A172 (cell line): ENCODE measurements at places on chromosomes 11 and 22. TPM values are rescaled to one million over a fixed set of nuclear protein-coding genes. Genes with fewer than 3 reads are reported as not detected.

The DCUN1D5 gene
- 75.1 and 97.4 TPM in 2 replicates for total RNA-seq

The LRRC51 gene
- 10.9 and 20.3 TPM in 2 replicates for total RNA-seq

DNA sequence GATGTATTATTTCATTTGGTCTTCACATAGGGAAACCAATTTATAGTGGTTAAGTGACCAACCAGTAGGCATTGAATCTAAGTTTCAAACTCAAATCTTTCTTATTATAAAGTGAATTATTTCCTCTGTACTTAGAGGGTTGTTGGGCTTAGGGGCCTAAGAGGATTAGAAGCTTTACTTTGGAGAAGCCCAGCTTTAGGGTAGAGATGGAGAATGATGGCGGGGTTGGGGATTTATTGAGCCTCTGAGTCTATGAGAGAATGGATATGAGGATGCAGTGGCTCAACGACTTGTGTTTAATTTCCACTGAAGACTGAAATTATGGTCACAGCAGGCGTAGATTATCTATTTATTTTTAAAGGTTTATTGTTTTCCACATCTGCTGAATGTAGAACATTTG lies 55.5 kb downstream of the CHRDL2 start:
- DNase-seq, result no peak

DNA sequence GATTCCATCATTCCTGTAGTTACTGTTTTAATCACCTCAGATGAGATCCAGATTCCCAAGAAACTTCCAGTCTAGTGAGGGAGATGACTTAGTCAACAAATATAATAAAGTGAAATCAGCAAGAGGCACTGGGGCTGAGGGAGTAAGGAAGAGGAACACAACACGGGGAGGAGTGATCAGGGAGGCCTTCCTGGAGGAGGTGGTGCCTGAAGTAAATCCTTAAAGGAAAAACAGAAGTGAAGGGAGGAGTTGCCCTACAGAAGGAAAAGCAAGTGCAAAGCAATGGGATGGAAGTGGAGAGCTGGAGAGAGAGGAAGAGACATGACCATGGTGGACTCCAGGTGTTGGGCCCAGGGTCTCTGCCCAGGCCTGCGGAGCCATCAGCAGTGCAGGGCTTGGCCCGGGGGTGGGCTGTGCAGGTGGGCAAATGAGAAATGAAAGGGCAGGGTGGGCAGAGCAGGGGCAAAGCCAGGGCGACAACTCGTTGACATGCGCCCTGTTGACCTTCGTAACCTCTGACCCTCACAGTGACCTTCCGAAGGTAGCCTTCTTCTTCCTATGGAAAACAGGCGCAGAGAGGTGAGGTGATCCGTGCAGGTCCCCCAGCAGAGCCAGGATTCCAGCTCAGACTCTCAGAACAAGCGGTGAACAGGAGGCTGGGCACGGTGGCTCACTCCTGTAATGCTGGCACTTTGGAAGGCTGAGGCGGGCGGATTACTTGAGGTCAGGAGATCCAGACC lies 12.1 kb upstream of the PPARA start:
- DNase-seq, result no peak

DNA sequence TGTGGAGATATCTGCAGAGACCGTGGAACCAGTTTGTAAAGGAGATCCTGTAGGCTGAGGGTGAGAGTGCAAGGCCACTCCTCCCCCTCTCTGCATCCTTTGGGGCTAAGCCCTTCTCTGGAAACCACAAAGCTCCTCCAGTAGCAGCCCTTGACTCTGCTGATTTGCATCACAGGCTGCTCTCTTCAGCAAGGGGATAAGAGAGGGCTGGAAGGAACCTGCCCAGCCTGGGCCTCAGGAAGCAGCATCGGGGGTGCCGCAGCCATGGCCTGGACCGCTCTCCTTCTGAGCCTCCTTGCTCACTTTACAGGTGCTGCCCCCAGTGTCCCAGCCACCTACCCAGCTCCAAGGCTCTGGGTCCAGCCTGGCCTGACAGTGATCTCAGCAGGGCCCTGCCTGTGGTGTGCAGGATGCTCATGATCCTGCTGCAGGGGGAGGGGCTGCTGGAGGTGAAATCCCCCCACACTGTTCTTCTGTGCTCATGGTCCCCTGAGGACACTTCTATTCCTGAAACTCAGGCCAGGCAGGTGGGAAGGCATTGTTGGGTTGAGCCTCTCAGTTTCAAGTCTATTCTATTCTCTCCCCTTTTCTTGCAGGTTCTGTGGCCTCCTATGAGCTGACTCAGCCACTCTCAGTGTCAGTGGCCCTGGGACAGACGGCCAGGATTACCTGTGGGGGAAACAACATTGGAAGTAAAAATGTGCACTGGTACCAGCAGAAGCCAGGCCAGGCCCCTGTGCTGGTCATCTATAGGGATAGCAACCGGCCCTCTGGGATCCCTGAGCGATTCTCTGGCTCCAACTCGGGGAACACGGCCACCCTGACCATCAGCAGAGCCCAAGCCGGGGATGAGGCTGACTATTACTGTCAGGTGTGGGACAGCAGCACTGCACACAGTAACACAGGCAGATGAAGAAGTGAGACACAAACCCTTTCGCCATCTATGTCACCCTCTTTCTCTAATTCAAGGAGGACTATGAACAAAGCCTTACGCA lies 68.5 kb upstream of the IGLL5 start:
- DNase-seq, result no peak

DNA sequence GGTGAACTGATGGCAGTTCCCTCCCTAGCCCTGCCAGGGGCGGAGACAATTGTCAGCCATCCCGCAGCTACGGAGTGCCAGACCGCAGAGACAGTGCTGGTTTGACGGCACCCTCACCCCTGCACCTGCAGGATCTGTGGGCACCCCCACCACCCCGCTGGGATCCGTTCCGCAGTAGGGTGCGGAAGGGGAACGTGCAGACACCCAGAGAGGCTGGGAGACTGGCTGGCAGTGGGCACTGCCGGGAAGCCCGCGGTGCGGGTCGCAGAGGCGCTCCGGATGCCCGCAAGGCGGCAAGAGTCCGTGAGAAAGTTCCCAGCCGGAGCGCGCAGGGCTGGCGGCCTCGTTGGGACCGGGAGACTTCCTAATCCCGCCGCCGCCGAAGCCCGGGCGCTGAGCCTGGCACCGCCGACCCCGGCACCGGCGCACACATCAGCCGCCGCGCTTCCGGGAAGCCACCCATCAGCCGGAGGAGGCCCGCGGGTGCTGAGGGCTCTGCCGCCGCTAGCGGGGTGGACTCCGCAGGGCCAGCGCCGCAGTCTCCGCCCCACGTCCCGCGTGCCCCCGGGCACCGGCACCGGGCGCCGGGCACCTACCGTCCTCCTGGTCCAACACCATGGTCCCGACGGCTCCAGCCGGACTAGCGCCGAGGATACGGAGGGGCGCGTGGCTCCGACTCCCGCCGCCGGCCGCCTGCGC lies 4.3 kb upstream of the LMO1 start:
- DNase-seq, result no peak
